NCI-H2171 treated with DMSO at 0.1 percent for 48 hours (cell line): ENCODE measurements at places on chromosomes 5 and 9.

DNA sequence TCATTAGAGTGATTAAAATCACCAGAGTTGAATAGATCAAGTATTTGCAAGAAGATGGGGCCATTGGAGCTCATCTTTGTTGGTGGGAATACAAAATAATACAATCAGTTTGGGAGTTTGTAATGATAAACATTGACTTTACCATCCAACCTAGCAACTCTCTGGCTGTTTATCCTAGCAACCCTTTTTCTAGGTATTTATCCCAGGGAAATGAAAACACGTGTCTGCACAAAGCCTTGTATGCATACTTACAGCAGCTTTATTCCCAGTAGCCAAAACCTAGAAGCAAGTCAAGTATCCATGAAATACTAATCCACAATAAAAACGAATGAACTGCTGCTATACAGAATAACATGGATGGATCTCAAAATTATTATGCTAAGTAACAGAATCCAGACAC lies 152.7 kb upstream of the DAB2 start:
- no peak for DNase-seq

DNA sequence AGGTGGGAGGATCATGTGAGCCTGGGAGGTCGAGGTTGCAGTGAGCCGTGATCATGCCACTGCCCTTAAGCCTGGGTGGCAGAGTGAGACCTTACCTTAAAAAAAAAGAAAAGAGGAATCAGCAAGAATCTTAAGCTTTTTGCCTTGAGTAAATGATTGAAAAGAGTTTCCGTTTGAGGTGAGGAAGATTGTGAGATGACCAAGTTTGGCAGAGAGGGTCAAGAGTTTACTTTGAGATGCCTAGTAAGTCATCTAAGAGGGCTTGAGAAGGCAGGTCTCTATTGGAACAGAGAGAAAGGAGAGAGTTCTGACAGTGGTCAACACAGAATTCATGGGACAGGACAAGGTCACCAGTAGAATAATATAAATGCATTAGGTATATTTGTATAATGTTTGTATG lies 572.1 kb downstream of the TLE4 start:
- DNase-seq: no peak

DNA sequence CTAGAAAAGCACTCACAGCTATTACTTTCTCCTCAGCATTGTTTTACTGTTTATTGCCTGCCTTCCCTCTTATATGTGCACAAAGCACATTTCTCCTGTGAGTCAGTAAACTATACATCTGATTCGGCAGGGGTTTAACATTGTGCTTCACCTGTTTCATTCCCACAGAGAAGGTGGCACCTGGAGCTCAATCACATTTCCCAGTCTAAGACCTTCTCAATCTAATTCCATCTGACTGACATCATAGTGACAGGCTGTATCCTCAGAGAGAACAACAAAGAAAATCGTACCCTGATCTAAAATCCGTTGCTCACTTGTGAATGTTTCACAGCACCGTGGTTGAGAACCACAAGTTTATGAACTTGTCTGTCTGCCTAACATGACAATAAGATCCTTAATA lies 92.4 kb upstream of the CAST start:
- no peak for DNase-seq

GRCh38 chr9:109143881-109144562 lies 23.0 kb downstream of the FRRS1L start:
- no peak for DNase-seq
